ENCODE measurements at places on chromosomes 6 and 20.

DNA sequence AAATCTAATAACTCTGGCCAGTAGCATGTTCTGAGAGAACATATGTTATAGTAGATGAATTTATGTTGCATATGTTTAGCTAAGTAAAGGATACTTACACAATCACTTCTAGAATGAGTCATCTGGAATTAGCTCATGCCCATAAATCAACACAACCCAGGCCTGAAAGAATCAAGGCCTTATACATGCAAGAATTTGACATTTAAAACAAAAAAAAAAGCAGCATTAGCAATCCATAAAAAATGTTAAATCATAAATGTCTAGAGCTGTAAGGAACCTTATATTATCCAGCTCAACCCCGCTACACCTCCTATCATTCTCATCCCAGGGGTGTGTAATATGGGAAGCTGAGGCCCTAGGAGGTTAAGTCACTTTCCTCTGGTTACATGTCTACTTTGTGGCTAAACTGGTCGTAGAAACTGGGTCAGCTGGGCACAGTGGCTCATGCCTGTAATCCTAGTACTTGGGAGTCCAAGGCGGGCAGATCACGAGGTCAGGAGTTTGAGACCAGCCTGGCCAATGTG, 105.2 kb upstream of the CARMIL1 start:
- no peak for DNase-seq

DNA sequence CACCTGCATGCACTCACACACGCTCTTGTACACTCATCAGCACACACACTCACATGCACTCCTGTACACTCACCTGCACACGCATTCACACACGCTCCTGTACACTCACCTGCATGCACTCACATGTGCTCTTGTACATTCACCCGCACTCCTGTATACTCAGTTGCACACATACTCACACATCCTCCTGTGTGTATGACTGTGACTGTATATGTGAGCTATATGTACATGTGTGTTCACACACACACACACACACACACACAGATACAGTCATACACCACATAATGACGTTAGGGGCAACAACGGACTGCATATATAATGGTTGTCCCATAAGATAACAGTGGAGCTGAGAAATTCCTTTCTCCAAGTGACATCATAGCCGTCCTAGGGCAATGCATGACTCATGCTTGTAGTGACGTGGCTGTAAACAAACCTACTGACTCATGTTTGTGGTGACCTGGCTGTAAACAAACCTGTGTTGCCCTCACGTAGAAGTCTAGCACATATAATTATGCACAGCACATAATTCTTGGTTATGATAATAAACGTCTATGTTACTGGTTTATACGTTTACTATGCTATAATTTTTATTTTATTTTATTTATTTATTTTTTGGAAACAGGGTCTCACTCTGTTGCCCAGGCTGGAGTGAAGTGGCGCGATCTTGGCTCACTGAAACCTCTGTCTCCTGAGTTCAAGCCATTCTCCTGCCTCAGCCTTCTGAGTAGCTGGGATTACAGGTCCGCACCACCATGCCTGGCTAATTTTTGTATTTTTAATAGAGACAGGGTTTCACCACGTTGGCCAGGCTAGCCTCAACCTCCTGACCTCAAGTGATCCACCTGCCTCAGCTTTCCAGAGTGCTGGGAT, 22.8 kb upstream of the TAF4 start:
- no peak for DNase-seq

DNA sequence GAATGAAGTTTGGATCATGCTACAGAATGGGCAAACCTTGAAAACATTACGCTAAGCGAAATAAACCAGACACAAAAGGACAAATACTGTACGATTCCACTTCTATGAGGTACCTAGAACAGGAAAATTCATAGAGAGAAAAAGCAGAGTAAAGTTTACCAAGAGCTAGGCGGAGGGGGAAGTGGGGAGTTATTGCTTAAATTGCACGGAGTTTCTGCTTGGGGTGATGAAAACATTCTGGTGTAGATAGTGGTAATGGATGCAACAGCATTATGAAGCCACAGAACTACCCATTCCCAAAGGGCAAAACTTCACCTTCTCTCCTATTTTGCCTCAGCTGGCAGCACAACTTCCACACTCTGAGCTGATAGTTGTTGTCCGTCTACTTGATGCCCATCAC, 6.4 kb upstream of the PDYN start:
- no peak for DNase-seq

- no peak for DNase-seq
Measured at GRCh38 chr6:169344750-169345065, 91.1 kb upstream of the THBS2 start.

DNA sequence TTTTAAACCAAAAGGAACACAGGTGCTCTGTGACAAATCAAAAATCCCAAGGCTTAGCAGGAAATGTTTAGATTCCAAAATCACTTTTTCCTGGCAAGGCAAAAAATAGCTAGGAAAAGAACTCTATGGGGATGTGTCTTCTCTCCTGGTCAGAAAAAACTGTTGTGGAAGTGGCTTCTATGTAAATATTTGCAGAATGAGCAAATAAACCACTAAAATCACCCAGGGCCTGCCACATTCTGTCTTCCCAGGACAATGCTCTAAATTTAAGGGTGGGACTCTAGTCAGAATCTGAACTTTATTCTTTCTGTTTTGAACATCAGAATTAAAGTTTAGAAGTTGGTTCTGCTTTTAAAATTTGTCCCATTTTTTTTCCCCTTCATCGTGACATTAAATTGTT, 29.3 kb downstream of the GCM1 start:
- no peak for DNase-seq

DNA sequence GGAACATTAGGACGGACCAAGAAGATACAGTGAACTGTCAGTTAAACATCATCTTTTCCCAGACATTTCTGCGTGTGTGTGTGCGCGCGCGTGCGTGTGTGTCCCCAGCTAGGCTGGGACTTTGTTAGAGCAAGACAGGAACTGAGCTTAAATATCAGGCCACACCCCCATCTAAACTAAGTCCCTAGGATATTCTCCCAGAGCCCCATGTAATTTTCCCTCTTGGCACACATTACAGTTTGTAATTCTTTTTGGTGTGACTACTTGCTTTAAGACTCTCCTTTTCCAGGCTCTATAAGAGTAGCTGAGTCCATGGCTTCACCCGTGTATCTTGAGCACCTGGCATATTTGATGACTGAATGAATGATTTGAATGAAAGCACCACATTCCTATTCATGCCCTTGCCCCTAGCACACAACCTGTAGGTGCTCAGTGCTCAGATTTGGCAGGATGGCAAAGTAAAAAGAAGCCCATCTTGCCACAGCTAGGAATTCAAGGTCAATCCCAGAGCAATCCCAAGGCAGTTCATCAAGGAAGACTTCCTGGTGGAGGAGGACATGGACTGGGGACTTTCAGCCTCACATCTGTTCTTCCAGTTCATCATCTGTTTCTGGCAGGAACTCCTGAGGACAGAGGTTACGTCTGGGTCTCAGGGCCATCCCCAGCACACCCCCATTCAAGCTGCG, 69.2 kb downstream of the MRPL14 start:
- no peak for DNase-seq

DNA sequence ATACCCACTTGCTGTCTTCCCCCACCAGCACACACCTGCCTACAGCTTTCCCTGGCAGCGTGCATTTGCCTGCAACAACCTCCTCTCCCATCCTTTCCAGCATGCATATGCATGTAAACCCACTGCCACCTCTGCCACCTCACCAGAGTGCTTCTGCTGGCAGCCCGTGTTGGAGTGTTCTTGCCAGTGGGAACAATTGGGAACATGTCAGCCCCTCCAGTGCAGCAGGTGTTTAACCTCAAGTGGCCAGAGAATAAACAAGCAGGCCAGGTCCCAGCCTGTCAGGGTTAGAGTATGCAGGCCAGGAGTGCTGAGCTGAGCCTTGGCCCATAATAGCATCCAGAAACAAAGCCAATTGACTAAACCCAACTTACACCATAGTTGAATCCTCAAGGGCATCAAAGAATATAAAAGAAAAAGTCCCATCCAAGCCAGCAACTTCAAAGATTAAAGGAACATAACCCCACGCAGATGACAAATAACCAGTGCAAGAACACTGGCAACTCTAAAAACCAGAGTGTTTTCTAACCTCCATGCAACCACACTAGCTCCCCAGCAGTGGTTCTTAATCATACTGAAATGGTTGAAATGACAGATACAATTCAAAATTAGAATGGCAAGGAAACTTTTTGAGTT, 1212.1 kb upstream of the CITED2 start:
- DNase-seq, result peak; percentile 78

DNA sequence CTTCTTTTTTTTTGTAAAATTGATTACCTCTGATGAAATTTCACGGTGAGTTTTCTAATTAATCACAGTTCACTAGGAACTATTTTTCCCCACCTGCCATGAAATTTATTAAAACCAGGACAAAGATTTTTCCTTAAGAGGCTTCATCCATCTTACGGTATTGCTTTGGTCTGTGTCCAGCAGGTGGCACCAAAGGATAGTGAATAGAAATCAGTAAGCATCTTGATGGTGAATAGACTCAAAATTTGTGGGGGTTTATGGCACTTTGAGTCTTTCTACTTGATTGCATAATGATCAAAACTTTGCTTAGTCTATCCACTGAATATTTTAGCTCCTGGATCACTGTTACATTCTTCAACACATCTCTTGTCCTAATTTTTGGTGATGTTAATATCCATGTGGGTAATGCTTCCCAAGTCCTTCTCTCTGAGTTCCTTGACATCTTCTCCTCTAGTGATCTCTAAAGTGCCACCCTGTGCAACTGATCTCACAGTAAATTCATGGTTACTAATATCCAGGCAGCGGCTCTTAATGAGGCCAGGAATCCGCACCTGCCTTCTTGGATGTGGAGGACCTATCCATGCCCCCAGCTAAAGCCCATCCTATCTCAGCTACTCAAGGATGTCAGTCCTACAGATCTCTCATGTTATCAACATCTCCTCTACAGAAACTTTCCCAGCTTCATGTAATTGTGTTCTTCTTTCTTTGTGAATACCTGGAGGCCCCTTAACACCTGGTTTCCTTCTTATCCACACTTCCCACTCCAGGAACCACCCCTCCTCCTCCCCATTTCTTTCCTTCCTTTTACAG, 54.5 kb downstream of the STMND1 start:
- DNase-seq, result peak; percentile 64

DNA sequence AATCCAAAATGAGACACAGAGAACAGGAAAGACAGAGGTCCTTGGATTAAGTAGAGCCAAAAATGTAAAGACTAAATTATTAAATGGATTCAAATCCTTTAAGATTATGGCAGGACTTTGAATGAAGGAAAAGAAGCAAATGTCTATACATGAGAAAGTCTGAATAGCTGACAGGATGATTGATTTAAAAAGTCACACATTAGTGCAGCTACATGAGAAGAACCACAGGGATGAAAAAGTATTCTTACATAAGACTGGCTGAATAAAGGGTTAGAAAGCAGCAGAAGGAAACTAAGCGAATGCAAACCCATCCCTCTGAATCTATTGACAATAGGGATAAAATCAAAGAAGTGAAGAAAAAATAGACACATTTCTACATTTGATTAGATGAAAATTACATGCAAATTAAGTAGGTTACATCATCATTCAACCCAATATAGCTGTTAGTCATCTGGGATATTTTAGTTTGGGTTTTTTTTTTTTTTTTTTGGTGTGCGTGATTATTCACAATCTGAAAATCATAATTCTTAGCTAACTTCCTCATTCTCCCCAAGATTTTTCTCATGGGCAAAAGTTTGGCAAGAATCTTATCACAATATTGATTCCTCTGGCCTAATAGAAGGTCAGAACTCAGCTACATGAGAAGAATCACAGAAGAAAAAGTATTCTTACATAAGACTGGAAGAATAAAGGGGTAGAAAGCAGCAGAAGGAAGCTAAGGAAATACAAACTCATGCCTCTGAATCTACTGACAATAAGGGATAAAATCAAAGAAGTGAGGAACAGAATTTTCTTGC, 845.4 kb downstream of the HACE1 start:
- DNase-seq, result no peak

DNA sequence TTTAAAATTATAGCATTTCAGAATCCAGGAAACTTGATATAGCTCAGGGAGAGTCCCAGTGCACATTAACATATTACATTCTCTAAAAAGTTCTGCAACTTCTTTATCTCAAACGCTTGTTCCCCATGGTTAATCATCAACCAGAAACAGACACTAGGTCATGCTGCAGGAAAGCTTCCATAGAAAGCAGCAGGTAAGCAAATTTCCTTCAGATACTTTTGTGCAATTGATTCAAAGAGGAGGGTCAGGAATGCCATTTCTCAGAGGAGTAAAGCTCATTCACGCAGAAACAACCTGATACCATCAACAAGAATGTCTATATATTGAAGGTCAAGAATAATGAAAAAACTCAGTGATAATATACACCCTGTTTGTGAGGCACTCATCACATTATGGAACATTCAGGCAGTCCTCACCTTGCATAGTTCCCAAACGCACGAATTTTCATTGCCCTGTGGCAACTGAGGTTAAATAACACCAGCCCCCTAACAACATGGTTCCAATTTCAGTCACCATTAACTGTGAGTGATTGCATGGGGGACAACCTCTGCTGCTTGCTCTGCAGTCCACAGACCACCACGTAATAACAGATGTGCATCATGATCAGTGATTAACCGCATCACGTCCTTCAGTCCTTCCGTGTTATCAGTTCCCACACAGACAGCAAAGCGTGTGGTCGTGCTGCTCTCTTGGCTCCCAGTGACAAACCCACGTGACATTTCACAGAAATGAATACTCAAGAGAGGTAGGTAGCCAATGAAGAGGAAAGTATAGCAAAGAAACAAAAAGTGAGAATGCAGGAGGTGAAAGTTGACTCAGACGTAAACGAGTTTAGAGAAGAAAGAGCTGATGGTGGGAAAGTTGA, 95.7 kb downstream of the LY86 start:
- no peak for DNase-seq

GRCh38 chr20:2300420-2300819, 4.6 kb downstream of the TGM3 start:
- DNase-seq, result no peak

DNA sequence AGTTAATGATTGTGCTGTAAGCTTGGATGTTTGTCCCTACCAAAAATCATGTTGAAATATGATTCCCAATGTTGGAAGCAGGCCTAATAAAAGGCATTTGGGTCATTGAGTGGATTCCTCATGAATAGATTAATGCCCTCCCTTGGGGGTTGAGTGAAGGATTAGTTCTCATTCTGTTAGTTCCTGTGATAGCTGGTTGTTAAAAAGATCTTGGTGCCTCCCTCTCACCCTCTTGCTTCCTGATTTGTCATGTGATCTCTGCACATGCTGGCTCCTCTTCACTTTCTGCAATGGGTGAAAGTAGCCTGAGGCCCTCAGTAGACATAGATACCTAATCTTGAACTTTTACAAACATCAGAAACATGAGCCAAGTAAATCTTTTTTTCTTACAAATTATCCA, 115.6 kb upstream of the HCRTR2 start:
- no peak for DNase-seq

- DNase-seq, result no peak
Measured at GRCh38 chr6:52647199-52647598, 23.7 kb upstream of the TMEM14A start.

GRCh38 chr6:3535776-3536435, 79.1 kb upstream of the SLC22A23 start:
- no peak for DNase-seq

- DNase-seq, result no peak
Measured at GRCh38 chr6:85081102-85081501, 316.7 kb upstream of the TBX18 start.

- DNase-seq, result no peak
Measured at GRCh38 chr20:61850926-61851900, 214.5 kb downstream of the TAF4 start.

GRCh38 chr6:112040956-112041355, 12.9 kb upstream of the CCN6 start:
- no peak for DNase-seq

All from T-helper 1 cell (primary cell).